ENCODE measurements at places on chromosomes 12 and 14.
A peak's percentile ranks its signal among the peaks of the same experiment; 100 is the strongest.

DNA sequence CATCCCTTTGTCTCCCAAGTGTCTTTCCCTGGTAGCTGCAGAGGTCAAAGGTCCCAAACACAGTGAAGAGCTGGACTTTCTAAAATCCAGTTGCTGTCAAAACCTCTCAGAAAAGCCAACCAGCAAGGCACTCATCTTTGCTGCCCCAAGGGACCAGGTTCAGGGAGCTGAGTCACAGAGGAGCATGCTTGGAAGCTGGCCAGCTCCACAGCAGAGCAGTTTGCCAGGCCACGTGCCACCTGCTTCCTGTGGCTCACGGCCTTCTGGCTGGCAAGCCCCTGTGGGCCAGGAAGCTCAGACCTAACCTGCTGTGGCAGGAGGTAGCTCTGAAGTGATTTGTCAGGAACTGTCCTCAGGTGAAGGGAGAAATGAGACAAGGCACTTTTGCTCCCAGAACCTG, 3.6 kb downstream of the ISCU start:
- peak; percentile 33 for DNase-seq

GRCh38 chr14:22185191-22185590, 403.8 kb downstream of the DAD1 start:
- no peak for DNase-seq

- DNase-seq = no peak
These were observed 108.8 kb upstream of the TSPAN8 start for GRCh38 chr12:71266606-71267005.

DNA sequence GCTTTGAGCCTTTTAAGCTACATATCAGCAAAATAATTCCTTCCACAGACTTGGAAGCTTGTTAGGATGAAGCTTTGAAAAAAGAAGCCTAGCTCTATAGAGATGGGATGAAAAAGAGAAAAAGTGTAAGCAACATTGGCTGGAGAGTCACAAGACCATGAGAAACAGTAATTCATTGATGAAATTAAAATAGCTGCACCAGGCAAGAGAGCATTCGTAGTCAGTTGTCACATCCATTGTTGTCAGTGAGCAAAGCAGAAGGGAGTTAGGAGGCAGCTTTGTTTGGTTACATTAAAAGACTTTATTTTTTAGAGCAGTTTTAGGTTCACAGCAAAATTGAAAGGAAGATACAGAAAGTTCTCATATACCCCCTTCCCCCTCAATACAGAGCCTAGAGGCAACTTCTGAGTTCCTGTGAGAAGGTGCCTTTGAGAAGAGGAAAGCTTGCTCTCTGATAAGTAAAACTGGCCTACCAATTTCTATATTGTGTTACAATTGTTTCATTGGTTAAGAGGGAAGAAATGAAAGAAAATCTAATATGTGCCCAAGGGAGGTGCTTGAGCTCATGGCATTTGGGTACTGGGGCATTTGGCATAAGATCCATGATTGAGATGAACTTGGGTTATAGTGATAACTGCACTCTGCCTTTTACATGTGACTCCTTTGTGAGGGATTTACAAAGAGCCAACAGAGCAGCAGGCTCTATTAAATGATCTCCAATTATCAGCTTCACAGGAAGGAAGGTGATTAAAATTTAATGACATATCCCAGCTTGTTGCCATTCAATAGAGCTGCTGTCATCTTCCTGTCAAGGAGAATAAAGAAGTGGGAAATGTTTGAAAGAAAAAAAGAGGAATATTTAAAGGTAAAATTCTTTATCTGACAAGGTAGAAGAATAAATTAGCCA, 361.3 kb upstream of the TMTC1 start:
- no peak for DNase-seq

GRCh38 chr12:55676707-55677106, 31.0 kb downstream of the ITGA7 start:
- DNase-seq = no peak

DNA sequence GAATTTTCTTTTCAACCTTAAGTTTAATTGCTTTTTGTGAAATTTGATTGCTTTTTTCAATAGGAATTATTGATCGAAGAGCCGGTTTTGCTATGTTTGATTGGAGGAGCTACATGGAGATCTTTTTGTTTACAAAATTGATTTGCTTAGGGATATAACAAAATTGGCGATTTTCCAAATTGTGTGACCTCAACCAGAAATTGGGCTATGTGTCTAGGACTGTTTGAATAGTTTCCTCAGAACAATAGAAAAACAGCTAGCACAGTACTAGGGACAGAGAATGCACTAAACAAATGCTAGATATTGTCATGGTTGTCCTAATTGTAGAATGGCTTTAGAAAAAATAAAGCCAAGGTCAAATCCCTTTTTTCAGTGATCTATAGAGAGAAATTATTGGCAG, 2.4 kb downstream of the SLC17A8 start:
- no peak for DNase-seq

DNA sequence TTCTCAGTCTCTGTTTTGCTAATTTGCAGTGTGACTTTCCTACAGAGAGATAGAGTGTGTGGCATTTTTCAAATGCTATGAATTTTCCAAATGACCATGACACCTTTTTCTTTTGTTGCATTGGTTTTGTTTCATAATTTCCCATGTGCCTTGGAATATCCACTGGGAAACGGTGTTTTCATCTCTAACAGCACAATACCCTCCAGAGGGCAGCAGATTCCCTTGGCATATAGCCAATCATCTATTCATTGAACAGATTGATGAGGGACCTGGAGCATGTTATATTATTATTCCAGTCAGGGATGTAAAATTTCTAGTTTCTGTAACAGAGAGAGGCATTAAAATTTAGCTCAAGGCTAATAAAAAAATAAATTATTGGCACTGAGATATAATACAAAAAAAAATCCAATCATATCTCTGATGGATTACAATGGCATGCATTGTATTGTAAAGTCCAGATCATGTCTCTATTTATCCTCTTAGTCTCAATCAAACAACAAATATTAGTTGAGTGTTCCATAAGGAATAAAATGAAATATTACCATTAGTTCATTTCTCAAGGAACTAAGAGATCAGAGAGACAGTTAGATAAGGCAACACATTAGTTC, 29.6 kb upstream of the NTN4 start:
- no peak for DNase-seq

GRCh38 chr12:85834378-85834777, 1.8 kb downstream of the RASSF9 start:
- DNase-seq = no peak
